ENCODE measurements at places on chromosomes 11 and 22.

- DNase-seq, result no peak
These were observed 35.7 kb downstream of the NECTIN1 start for GRCh38 chr11:119693253-119693815.

- DNase-seq, result no peak
These were observed 552.9 kb downstream of the NTM start for GRCh38 chr11:131923309-131923708.

GRCh38 chr11:36729825-36730224, 131.8 kb upstream of the RAG2 start:
- no peak for DNase-seq

DNA sequence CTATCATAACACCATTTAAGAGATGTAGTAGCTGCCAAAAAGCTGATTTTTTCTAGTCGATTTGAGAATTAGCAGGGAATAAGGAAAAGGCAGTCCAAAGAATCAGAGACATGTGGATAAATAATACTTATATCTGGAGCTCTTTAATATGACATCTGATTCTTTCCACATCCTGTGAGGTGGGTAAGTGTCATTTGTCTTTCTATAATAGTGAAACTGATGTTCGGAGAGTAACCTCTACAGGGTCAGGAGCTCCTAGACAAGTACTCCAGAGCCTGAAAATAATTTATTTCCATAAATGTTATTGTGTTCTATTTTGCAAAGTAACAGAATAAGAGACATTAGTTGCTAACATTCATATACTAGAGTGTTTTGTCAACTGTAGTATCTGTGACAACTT, 367.6 kb downstream of the DYNC2H1 start:
- DNase-seq, result no peak

DNA sequence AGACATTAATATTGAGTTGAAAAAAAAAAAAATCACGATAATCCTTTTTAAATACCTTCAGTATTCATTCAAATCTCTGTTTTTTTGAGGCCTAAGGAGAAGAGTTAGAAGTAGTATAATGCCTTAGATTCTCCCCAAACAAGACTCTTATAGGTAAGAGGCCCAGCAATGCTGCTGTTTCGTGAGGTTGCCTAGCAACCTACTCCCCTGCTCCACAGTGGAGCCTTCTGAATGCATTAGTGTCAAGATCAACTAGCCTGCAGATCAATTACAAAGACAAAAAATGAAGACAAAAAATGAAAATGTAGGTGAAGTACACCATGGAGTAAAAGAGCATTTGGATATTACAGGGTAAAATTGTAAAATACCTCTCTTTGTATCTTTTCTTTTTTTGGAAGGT, 229.8 kb upstream of the LUZP2 start:
- no peak for DNase-seq

GRCh38 chr11:106241601-106242257, 164.3 kb downstream of the AASDHPPT start:
- DNase-seq, result no peak

GRCh38 chr22:39773976-39774539, 119.5 kb downstream of the ENTHD1 start:
- DNase-seq, result no peak

DNA sequence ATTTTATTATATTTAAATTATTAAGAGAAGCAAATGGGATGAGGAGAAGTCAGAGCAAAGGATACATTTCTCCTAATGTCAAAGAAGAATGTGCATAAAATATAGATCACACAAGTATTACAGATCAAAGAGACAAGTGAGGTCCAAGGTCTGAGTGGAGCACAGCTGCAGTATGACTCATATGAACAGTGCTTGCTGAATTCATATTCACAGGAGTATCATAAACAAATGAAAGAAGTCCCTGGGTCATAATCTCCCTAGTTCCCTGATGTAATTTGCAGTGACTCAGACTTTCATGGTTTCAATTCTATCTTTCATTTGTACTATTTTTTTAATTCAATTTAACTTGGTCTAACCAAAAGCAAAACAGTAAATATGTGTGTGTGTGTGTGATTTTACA, 499.0 kb upstream of the CCDC179 start:
- DNase-seq, result no peak

GRCh38 chr11:82261367-82261766, 472.3 kb downstream of the FAM181B start:
- DNase-seq, result no peak

GRCh38 chr11:73784080-73784634, 3.5 kb upstream of the MRPL48 start:
- DNase-seq, result no peak

- DNase-seq, result no peak
These were observed 13.6 kb downstream of the ADM start for GRCh38 chr11:10318527-10318802.

GRCh38 chr11:113444502-113445123, 30.6 kb downstream of the DRD2 start:
- no peak for DNase-seq

GRCh38 chr11:4704790-4705334, 278 bp downstream of the MMP26 start:
- DNase-seq, result no peak

GRCh38 chr11:124179310-124179709, 3.8 kb upstream of the OR10D3 start:
- DNase-seq, result no peak

GRCh38 chr22:17110791-17111550, 10.2 kb downstream of the TMEM121B start:
- no peak for DNase-seq

DNA sequence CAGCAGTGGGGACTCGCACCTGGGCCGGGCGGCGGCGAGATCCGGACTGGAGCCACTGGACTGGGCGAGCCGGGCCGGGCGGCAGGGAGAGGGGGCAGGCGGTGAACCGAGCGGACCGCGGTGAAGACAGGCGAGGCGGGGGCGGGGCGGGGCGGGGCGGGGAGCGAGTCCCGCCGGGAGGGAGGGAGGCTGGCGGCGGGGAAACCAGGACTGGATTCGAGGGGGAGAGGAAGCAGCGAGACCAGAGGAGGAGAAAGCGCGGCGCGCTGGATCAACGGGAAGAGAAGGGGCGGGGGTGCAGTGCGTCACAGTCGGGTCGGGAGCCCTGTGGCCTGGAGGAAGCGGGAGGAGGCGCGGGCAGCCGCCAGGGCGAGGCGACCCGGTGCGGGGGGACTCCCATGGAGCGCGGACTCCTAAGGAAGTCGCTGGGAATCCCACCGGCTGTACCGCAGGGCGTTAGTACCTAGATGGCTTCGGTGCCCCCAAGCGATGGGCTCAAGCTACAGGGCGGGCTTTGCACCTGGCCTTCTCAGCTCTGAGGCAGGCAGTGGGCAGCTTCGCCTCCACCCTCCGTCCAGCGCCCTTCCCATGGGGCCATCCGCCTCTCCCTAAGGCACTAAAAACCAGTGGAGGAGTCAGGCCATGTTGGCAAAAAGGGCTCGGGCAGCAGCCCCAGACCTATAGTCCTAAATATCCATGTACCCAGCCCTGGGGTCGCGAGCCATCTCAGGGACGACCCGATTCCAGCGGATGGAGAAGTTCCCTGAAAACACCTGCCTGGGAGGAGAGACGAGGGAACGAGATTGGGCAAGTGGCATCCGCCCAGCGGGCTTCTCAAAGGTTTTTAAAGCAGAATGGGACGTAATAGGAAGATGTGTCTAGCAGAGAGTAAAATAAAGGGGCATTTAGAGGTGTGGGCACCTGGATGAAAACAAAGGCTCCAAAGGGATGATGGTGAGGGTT, at the start of gene TMEM121B:
TSS of gene TMEM121B (minus strand) at position 128 of the 963 bp plus-strand sequence. CDS start 233 bp downstream, outside the sequence.
- no peak for DNase-seq

DNA sequence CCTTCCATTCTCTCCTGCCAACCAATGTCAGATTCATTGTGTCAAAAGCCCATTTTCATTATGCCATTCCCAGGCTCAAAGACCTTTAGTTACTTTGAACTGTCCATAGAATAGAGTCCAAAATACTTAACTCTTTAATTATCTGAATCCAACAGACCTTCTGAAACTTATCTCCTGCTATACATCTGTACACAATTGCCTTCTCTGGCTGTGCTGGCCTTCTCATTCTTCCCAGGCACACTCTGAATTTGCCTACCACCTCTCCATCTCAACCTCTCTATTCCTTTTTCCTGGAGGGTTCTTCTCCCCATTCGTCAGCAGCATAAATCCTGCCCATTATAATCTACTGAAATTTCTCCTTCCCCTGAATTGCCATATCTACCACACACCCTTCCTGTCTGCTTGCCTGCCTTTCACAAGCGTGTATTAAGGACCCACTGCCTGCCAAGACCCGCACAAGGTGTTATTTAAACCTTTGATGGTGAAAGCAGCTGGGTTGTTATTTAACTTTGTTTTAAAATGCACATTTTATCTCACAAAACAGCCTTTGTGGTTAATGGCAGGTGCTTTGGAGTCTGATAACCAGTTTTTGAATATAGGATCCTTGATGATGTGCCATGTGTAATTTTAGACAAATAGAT, 125.9 kb downstream of the CCDC81 start:
- DNase-seq, result no peak

- no peak for DNase-seq
These were observed 224.8 kb upstream of the CHORDC1 start for GRCh38 chr11:90447618-90448017.

DNA sequence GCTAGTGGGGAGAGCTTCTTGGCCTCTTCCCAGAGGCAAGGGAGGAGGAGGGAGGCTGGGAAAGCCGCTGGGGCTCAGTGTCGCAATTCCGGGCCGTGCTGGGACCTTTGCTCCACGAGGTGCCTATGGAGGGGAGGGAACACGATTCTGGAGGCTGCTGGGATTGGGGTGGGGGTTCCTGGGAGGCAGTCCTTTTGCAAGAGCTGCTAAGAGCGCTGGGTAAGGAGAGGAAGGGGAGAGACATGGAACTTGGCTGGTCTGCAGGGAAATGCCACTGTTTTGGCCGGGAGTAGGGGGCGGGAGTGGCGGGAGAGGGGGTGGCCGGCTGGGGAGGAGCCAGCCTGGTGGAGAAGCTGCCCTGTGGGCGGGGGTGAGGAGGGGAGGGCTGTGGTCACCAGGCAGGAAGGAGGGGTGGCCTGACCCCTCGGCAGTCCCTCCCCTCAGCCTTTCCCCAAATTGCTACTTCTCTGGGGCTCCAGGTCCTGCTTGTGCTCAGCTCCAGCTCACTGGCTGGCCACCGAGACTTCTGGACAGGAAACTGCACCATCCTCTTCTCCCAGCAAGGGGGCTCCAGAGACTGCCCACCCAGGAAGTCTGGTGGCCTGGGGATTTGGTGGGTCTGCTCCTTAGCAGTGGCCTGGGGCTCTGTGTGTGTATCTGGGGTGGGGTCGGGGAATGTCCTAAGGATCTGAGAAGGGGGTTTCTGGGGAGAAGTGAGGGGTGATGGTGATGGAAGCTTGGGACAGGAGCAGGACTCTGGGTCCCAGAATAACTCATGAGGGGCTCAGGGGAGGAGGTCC, at the start of gene NR1H3:
TSS of gene NR1H3 (plus strand) at position 480 of the 800 bp plus-strand sequence. CDS start 1,221 bp downstream, outside the sequence.
- DNase-seq, result no peak

DNA sequence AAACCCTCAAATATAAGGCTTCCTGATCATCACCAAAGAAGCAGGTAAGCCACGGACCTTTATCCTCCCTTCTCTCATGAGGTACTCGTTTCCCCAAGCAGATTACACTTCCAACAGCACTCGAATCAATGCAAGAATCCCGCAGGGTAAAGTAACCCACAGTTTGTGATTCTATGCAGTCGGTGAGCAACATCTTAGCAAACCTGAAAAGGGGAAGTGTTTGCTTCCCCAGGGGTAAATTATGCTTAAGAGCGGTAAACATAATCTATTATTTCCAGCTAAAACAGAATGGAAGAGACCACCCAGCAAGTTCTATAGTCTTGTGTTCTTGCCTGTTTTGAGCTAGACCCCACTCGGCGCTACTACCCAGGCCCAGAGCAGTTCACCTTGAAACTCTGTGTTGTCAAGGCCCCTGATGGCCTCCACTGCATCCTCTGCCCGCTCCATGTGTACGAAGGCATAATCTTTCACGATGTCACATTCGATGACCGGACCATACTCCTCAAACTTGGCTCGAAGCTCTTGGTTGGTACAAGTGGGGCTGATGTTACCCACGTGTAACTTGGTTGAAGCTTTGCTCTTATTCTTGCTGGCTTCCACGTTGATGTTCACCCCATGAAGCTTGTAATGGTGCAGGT, 1.3 kb downstream of the RBM4B start:
- DNase-seq, result no peak

- DNase-seq, result no peak
These were observed 19.3 kb upstream of the ST3GAL4 start for GRCh38 chr11:126336138-126336541.

DNA sequence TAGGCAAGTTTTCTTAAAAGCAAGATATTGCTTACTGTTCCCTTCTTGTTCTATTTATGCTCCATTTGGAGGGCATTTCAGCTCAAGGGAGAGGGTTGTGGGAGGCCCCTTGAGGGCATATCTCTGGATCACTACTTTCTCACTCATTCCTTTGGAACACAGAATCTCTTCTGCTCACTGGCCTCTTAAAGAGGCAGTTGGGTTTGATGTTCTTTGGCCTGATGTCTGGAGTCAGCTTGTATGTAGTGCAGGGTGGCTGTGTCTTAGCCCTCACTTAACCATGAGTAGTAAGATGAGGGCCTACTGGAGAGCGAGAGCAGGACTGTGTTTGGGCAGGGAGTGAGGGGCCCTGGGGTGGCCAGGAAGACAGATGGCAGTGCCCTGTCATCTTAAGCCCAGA, 3.6 kb downstream of the INCENP start:
- DNase-seq, result no peak

GRCh38 chr11:99376463-99376862, 355.7 kb downstream of the CNTN5 start:
- DNase-seq, result no peak

DNA sequence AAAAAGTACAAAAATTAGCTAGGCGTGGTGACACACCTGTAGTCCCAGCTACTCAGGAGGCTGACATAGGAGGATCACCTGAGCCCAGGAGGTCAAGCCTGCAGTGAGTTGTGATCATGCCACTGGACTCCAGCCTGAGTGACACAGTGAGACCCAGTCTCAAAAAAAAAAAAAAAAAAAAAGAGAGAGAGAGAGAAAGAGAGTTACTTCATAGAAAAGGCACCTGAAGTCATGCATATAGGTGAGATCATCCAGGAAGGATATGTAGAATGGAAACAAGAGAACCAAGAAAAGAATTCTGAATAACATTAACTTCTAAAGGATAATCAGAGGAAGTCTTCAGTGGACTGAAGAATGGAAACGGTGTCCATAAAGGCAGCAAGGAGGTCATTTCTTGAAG, 106.8 kb downstream of the STK33 start:
- no peak for DNase-seq

DNA sequence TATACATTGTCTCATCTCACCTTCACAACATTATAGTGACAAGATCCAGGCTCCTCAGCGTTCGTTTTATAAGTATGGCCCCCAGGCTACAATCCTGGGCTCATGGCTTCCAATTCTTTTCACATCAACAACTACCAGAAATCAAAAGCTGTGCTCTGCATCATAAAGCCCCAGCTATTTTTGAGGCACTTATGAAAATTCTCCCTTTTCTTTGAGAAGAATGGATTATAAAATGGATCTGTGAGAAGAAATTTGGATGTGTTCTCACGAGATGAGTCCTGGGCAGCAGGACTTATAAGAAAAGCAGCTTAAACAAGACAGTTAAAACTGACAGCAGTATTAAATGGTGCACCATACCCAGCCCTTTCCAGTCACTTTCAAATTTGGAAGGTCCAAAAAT, 80.3 kb downstream of the BTBD10 start:
- no peak for DNase-seq

GRCh38 chr22:45285263-45286058, 712 bp downstream of the UPK3A start:
- no peak for DNase-seq
